ENCODE measurements at places on chromosomes 5 and 9.

GRCh38 chr5:35540002-35540401 is 77.7 kb upstream of the SPEF2 start:
- DNase-seq: no peak

GRCh38 chr5:10077791-10078545 is 171.7 kb downstream of the ATPSCKMT start:
- DNase-seq: no peak

DNA sequence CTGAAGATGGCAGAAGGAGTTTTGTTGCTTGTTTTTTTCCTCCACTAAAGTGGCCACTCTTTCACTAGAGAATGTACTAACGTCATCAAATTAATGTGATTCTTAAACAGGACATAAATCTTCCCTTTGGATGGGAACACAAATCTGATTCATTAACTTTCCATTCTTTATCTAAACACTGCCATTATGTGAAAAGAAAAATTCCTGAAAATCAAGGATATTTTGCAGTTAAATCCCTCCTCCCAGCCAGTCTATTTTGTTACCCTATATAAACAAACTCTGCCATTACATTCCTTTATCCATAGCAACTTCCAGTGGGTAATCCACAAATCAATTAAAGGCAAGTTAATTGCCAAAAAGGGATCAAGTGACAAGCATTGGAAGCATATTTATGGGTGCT is 546.5 kb downstream of the PDE4D start:
- DNase-seq: no peak

DNA sequence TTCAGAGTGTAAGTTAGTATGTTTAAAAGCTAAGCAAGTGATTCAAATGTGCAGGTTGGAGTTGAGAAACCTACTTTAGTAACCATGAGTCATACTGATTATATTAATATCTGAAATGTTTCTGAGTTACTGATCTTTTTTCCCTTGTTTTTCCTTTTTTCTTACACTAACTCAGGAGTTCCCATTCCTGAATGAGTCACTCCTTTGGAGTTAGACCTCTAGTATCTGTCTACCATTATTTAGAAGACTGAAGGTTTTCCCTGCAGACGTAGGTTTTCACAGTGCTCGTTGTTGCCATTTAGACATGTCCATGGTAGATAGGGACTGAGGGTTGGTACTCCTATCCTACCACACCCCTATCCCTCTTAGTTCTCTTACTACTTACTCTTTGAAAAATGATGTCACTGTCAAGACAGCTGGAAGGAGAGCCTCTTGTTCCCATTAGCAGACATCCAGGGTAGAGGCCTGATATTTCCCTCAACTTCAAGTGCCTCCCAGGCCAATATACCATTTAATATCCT is 20.2 kb downstream of the OCLN start:
- DNase-seq: no peak

DNA sequence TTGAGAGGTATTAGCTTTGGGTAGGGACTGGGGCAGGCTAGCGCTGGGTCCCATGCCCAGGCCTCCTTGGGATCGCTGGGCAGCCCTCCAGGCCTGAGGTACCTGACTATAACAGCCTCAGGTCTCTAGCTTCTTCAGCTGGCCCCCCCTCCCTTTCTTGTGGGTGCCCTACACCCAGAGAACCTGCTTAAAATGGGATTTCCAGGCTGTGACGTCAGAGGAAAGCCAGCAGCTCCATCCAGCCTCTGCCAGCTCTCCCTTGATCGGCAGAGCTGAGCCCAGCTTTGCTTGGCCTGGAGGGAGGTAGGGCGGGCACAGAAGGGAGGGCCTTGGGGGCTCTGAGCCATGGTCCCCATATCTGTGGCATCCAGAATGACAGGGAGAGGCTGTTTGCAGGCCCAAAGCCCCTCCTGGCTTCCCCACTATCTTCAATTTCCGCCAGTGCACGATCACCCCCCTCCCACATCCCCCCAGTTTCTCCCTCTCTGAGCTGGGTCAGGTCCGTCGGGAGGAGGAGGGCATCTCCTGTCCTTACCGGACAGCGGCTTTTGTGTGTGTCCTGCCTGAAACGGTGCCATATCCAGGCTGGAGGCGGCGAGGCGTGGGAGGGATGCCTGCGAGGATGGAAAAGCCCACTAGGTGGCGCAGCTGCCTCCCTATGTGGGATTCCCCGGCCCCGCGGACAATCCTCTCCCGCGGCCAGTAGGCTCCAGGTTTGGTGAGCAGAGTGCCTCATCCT is 10.8 kb downstream of the REEP2 start:
- DNase-seq: peak; percentile 83

DNA sequence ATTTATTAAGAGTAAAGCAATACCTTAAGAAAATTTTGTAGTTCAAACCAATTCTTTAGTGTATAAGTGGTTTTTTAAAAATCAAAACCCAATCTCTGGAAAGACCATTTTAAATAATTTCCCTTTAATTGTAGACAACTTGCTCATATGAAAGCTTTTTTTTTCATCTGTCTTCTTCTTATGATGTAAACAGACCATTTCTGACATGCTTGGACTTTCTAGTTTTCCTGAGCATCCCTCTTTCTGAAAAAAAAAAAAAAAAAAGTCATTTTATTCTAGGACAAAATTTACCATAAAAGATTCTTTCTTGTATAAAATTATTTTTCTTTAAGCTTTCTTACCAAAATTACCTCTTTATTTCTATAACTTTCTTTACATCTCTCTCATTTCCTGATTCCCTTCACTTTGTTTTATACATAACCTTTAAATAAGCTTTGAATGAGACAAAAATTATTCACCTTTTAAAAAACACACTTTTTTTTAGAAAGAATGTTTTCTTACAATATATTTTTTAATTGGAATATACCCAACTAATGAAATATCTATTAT is 67.5 kb downstream of the COL15A1 start:
- no peak for DNase-seq

DNA sequence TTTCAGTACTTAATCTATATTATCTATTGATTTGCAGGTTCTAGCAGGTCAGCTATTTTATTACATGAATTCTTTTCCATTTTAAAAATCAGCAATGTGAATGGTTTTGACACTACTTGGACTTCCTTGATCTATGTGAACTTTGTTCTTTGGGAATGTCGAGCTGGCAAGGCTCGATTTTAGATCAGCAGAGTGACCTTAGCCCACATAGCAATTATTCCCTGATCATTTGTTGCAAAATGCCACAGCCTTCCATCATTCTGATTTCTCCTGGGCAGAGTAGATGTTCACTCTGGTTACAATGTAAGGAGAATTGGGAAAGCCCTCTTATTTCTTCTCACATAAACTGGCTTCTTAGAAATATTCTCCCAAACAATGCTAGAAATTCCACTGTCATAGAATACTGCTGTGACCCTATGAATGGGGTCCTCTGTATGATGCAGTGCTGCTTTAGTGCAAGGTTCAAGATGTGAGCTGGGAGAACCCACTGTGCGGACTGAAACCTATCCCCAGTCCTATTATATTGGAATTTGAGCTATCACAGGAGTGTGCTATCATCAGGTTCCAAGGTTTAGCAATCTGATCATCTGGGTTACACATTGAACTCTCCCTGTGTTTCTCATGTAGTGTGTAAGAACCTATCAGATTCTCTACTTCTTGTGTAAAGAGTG is 15.7 kb upstream of the GDA start:
- no peak for DNase-seq

DNA sequence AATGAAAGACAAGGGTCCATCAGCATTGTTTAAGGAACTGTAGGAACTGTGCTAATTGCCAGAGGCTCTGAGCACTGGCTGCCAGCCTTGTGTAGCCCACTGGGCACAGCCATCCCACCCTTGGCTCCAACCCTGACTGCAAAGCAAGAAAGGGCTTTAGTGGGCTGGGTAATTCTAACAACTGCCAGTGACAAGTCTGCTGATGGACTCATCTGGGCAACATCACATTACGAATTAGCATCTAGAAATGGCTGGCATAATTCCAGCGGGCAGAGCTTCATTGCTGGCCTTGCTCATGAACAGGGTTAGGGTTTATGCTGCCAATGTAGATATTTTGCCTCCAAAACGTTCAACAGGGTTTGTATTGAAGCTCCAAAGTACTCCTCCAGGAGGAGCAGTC is 326.9 kb downstream of the ARHGEF28 start:
- no peak for DNase-seq

- DNase-seq: peak; percentile 46
Measured at GRCh38 chr5:173498286-173498685, 118.2 kb downstream of the BOD1 start.

GRCh38 chr5:163574472-163575440 is 69.3 kb downstream of the MAT2B start:
- DNase-seq: no peak

- DNase-seq: no peak
Measured at GRCh38 chr9:974996-975739, 1.3 kb upstream of the DMRT3 start.

DNA sequence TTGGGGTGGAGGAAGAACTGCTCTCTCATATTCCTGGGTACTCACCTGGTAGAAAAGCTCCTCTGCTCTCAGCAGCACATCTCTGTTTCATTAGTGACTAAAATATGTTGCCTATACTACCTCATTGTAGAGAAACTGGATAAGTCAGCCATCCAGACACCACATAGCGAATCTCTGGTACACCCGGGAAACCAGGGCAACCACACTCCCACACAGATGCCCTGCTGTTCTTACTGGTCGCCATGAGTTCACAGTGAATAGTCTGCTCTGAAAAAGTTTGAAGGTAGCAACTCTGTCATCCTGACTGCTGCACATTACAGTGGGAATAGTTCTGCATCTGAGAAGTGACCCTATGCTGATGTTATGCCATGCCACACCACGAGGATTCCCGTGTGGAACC is 135.0 kb downstream of the ENTREP1 start:
- DNase-seq: no peak

DNA sequence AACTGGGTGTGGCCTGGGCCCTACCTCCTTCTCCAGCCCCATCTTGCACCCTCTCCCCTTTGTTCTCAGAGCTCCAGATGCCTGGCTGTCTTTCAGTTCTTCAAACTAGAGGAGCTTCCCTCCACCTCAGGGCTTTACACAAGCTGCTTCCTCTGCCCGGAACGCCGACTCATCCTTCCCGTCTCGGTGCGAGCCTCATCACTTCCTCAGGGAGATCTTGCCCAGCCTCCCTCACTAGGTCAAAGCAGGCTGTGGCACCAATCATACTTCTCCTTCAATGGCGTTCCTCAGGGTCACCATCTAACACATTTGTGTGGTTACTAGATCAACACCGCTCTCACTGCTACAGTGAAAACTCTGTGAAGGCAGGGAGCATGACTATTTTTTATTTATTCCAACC is 56.2 kb upstream of the ZSWIM6 start:
- DNase-seq: no peak

GRCh38 chr9:120635011-120635410 is 55.0 kb upstream of the CDK5RAP2 start:
- no peak for DNase-seq

DNA sequence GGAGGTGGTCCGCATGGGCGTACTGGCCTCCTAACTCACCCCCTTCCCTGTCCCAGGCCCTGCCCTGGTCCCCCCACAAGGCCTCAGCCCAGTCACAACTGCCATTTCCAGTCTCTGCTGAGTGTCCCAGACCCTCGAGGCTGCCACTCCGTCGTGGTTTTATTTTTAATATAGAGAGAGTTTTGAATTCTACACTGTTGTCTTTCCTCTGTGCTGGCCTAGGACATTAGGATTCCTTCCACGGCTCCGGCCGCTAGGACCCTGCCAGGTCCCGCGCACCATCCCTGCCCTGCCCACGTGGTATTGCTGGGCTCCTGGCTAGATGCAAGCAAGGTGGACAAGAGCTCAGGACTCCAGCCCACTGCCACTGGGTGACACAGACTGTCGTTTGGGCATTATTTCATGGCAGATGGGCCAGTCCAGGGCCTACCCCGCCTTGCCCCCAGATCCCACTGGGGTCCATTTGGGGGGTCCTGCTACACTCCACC is 53.3 kb downstream of the SAR1B start:
- DNase-seq: no peak

- DNase-seq: no peak
Measured at GRCh38 chr5:5335700-5336264, 86.7 kb upstream of the ICE1 start.

DNA sequence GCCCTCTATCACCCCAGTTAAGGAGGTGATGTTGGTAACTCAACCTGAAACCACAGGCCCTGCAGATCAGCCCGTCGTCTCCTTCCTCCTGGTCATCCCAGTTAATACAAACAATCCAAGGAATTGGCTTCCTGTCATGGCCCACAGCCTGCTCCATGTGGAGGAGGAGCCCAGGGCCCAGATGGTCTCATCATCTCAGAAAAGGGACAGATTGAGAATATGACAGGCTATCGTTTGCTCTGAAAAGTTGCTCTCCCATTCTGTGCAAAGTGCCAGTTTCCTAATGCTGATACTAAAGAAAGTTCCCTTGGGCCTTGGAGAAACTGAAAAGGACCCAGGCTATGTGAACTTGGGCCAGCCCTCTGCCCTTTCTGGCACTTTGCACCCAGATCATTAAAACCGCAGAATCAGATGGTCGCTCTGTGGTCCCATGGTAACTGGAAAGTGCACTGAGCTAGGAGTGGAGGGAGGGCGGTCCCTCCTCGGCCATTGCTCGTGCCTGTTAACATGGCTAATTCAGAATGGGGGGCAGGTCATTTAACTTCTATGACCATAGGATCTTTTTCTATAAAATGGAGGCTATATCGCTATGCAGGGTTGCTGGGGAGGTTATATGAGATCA is 675 bp upstream of the SPAAR start:
- no peak for DNase-seq

DNA sequence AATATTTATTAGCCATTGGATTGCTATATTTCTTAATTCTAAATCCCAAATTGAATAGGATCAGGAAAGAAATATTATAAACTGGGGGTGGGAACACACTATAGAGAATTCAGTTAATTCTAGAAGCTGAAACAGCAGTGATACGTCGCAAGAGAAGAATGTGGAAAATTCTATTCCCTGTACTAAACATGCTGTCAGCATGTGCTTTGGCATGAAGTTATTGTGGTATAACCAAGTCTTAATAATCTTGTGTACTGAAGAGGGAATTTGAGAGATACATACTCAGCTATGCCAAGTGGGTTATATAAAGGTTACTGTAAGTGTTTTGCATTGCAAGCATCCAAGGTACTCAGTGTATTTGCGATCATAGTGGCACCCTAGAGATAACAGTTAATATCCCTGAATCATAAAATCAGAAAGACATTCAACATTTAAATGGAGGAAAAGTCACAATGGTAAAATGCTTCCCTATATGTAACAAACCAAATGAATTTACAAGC is 1492.9 kb upstream of the C9orf72 start:
- DNase-seq: no peak

GRCh38 chr9:33165263-33166151 is 1.6 kb downstream of the B4GALT1 start:
- no peak for DNase-seq

- DNase-seq: no peak
Measured at GRCh38 chr5:95786821-95787418, 35.6 kb downstream of the GLRX start.

- DNase-seq: no peak
Measured at GRCh38 chr5:163562071-163562470, 56.7 kb downstream of the MAT2B start.

DNA sequence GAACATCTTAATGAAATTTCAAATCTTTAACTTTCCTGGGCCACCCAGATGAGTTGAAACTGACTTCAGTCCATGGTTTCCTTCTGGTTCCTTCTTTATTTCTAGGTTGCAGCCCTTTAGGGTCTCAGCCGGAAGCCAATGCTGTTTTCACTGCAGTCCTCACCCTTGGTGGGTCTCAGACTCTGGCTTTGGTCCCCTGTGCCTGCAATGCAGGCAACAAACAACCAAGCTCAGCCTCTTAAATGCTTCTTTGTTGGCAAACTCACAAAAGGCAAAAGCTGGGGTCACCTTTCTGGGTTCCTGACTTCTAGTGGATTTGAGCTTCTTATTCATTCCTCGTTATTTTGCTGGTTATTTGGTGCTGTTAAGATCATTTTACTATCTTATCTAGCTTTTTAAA is 19.3 kb upstream of the APC start:
- no peak for DNase-seq

- no peak for DNase-seq
Measured at GRCh38 chr5:138943599-138944173, 68.6 kb upstream of the LRRTM2 start.

All from SW480 (cell line).